CD4-positive, CD25-positive, alpha-beta regulatory T cell (primary cell): ENCODE measurements at places on chromosomes 4 and X.

DNA sequence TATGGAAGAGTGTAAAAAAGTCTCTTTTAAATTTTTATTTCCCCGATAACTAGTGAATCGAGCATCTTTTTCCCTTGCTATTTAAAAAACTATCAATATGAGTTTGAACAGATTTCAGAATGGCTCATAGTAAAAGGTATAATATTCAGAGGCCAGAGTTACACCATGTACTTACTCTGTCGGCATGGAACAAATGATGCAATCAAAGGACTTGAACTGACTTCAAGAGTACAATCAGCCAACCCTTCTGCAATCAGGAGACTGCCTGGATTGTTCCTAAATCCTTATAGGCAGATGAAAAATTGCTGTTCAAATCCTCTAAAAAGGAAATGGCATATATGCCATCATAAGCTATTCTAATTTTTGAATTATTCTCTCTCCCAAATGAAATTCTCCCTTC lies 273.3 kb downstream of the SH2D1A start:
- no peak for DNase-seq

DNA sequence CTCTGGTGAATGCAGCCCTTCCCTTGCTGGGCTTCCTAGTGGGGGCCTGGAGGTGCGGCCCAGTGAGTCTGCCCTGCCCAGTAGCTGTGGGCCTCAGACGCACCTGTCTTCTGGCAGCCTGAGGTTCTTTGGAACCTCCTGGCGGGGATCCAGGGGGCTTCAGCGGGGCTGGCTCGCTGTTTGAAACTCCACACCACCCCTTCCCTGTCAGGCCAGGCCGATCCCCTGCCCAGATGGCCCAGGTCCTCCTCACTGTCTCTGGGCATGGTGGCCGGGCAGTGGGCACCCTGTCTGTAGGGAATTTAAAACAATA lies 10.7 kb upstream of the NKX1-1 start:
- no peak for DNase-seq

- peak; percentile 5 for DNase-seq
Observed at GRCh38 chr4:99763635-99764101, 53.0 kb upstream of the DAPP1 start.

- DNase-seq, result no peak
Observed at GRCh38 chrX:120823556-120823955, 52.1 kb downstream of the CT47B1 start.

- no peak for DNase-seq
Observed at GRCh38 chr4:140924761-140925392, 168.7 kb upstream of the TBC1D9 start.

DNA sequence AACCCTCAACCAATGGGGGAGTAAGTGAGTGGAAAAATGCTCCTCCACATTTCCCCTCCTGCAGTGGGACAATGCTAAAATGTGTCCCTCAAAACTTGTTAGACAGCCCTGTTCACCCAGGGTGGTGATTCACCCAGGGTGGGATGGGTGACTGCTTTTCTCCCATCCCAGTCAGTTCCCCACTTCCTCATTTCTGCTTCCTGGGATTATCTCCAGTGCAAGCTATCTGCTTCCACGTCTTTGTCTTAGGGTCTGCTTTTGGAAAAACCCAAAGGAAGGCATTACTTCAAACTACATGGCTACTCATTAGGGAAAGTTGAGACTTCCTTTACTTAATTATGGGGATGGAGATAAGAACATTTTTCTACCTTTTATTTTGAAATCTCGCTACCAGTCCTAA lies 45.5 kb downstream of the ETNPPL start:
- DNase-seq, result no peak

GRCh38 chr4:56187688-56188087 lies 199.6 kb downstream of the AASDH start:
- DNase-seq, result no peak

- DNase-seq, result no peak
Observed at GRCh38 chrX:64739792-64740378, 236.4 kb downstream of the ZC4H2 start.

- no peak for DNase-seq
Observed at GRCh38 chrX:155874571-155875244, 6.4 kb upstream of the VAMP7 start.

GRCh38 chr4:114251020-114251419 lies 271.6 kb upstream of the ARSJ start:
- no peak for DNase-seq

DNA sequence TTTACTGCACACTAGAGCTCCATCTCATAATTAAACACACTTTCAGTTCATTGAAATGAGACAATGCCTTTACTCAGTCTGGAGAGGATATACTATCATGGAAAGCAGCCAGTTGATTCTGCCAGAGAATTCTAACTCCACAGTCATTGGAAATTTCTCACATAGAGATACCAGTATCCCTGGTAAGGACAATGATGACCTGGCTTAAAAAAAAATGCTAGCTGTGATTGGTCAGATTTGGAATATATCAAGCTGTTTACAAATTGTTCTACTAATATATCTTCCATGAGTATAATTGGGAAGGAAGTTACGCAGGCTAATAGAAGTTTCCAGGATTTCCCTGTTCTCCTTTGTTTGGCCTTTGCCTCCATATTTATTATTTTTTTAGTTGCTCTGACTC lies 34.5 kb upstream of the TLL1 start:
- no peak for DNase-seq

- no peak for DNase-seq
Observed at GRCh38 chrX:16914058-16914457, 32.4 kb upstream of the REPS2 start.

DNA sequence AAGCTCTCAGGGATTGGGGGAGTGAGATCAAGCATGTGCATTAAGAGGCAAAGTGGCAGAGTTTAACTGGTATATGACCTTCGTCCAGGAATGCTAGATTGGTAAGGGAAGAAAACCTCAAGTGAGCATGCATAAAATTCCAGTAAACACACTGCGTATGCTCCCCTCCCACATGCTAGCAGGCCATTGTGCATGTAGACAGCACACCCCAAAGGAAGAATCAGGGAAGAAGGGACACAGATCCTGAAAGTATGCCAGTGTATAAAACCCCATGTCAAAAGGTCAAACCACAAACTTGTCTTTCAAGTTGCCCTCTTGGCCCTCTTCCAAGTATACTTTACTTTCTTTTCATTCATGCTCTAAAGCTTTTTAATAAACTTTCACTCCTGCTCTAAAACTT lies 405.2 kb upstream of the CNKSR2 start:
- DNase-seq, result no peak

GRCh38 chrX:96683997-96684338 lies 674 bp upstream of the DIAPH2 start:
- no peak for DNase-seq

GRCh38 chrX:153336121-153336894 lies 2.4 kb downstream of the ZNF275 start:
- no peak for DNase-seq

DNA sequence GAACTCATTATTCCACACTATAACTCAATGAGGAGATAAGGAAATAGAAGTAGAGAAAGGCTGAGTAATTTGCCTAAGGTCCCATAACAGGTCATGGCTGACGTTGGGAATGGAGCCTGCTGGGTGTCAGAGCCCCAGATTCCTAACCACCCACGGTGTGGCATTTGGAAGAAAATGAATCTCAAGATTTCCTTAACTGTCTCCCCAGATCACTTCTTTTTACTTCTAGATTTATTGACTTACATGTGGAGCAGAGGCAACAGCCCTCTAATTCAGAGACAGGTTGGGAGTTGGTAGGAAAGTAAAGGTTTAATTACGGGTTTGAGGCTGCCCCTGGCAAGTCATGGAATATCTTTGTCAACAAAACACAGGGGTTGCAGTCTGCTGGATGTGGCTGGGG lies 134.0 kb downstream of the ARHGAP10 start:
- DNase-seq, result no peak

DNA sequence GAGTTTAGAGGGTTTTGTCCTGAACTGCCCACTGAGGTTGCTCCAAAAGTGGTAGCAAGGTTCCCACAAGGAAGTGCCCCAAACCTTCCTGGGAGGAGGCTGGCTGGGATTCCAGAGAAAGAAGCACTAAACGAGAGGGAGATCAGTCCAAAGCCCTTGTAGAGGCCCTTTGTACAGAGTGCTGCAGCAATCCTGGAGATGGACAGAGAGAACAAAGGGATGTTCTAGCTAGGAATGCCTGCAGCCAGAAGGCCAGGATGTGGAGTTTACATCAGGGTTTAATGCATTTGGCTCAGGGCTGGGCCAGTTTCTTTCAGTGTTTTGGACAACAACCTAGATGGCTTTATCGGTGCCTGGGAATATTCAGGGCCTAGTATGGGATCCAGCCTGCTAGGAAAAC lies 2155.1 kb upstream of the AGA start:
- no peak for DNase-seq

DNA sequence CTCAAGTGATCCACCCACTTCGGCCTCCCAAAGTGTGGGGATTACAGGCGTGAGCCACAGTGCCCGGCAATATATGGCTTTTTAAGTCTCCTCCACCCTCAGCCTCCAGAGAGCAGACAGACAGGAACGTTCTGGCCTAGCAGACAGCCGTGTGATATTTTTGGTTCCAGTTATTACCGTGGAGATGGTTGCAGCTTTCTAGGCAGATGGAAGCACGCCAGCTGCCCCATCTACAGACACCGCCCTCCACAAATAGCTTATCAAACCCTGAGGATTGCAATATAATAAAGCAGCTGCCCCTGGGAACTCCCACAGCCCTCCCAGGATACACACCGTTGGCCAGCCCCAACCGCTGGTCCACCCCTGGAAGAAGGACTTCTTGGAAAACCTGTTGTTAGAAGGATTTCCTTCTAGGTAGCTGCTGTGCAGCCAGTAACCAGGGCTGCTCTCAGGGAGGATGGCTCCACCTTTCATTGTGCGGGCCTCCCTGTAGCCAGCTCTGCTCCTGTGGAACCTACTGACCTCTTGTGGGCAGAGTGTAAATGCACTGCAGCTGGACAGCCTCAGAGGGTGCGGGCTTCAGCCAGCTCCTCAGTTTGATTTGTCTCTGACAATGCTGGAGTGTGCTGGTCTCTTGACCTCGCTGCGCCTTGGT lies 44.0 kb downstream of the SLC25A5 start:
- peak; percentile 41 for DNase-seq

DNA sequence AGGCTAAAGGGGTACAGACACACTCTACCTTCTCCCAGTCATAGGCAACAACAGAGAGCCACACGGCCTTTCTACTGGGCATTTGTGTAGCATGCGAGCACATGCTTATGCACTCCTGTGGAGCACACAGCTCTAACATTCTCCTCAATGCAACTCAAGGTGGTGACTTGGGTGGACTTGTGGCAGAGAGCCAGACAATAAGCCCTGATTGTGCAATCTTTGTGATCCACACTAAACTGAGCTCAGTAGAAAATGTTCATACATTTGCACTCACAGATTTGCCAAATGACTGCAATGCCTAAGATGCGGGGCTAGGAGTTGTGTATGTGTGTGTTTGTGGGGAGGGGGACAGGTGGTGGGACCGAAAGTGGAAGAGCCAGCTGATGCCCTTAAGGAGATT lies 31.4 kb upstream of the SETD7 start:
- DNase-seq, result no peak

DNA sequence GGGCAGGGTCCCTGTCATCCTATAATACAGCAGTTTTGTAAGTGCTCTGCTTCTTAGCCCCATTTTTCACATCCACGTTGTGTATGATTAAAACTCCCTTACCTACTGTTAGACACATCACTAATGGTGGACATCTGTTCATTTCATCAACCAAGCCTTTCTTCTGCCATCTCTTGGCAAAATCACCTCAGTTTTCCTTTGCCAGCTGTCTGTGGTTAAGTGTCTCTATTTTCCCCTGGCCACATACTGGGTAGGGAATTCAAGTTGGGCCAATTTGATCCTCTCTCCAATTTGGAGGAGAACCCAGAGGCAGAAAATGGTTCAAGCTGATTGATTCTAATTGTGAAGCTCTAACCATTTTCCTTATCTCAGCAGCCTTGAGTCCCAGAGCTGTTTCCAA lies 436.1 kb downstream of the PCDH7 start:
- no peak for DNase-seq

DNA sequence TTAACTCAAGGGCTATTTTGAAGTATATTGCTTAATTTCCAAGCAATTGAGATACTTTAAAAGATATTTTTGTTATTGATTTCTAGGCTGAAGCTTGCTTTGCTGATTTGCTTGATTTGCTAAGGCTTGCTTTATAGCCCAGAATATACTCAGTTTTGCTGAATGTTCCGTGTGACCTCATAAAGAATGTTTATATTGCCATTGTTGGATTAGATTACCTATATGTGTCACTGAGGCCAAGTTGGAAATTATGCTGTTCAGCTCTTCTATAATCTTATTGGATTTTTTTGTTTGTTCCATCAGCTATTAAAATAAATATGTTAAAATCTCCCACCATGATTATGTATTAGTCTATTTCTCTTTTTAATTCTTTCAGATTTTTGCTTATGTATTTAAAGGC lies 13.0 kb downstream of the TBC1D19 start:
- DNase-seq, result no peak
